Neural crest cell (in vitro differentiated cells): ENCODE measurements at places on chromosomes 4 and X.

DNA sequence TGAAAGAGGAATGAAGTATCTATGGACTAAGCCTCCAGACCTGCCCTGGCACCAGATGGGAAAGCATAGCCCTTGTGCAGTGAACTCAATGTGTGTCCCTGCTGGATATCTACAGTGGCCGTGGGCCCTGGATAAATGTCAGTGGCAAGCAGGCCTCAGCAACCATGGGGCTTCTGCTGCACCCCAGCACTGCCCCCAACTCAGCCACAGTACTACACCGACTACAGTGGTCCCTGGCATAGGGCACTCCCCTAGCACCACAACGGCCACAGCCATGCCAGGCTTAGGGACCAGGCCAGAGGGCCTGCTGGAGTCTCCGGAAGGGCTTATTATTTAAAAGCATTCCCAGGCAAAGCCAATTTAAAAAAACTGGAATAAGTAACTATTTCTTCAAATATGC, 459.1 kb downstream of the SH2D1A start:
- no peak for DNase-seq

DNA sequence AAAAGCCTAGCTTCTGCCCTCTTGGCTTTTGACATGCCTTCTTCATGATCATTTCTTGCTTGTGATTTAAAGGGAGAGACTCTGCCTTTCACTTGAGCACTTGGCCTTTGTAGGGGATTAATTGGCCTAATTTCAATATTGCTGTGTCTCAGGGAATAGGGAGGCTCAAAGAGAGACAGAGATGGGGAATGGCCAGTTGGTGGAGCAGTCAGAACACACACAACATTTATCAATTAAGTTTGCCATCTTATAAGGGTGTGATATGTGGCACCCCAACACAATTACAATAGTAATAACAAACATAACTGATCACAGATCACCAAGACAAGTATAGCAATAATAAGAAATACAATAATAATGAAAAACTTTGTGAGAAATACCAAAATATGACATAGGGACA, 122.5 kb upstream of the VCX start:
- DNase-seq, result no peak

DNA sequence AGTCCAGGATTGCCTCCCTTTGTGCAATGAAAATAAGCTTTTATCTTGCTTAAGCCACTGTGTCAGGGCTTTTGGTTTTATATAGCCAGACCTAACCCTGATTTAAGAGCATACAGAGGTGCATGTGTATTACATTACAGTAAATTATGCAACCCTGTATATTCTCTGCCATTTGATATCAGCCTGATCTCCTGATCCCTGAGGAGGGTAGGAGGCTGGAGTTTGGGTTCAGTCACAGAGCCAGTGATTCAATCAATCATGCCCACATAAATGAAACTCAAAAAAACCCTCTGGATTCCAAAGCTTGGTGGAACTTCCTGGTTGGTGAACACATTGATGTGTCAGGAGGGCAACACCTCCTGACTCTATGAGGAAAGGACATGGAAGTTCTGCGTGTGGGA, 7.3 kb upstream of the KLHL8 start:
- DNase-seq, result no peak

- DNase-seq, result peak; percentile 64
Observed at GRCh38 chr4:118034053-118034785, at the start of gene NDST3. Gene NDST3 (plus strand): TSS chr4:118034486. CDS start chr4:118053911, 19,425 bp downstream.

DNA sequence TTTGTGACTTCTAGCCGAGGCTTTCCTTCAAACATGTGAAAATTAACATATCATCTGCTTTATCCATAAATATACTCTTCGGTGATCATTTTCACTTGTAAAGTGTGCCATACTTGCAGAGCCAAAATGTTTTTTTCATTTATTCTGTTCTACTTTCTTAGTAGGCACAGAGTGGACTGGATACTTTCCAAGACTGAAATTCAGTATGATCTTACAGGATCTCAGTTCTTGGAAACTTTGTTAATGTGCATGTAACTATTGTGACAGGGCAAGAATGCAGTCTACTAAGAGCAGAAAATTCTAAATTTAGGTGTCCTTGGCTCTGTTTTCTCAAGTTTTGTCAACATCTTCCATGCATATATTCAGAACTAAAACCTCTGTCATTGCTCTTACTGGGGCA, 284.9 kb downstream of the TEX13A start:
- no peak for DNase-seq

GRCh38 chr4:162535121-162535520, 371.3 kb upstream of the FSTL5 start:
- no peak for DNase-seq

DNA sequence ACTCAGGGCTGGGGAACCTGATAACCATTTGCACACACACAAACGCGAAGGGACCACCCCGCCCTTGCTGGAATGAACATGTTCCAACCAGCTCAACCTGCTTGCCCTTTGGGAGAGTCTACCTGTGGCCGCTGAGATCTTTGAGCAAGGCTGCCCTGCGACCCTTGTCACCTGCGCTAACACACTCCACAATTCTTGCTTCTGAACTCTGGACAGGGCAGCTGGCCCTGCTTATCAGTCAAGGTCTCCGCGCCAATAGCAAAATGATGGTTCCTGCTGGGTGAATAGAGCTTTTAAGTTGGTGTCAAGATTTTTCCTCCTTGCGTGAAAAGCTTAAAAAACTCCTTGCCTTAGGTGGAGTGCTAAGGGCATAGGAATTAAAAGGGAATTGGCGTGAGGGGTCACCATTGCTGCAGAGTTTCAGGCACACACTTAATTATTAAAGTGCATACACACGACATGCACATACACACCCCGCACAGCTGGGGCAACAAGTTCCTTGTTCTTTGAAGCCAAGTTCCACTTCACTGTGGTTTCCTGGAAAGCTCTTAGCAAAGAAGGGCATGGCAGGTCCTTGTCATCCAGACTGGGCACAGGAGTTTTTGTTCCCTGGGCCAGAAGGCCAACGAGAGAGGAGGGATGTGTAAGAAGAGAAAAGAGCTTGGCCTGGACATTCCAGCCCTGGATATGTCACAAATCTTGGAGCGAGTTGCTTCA, 207.7 kb downstream of the STIM2 start:
- DNase-seq, result no peak

DNA sequence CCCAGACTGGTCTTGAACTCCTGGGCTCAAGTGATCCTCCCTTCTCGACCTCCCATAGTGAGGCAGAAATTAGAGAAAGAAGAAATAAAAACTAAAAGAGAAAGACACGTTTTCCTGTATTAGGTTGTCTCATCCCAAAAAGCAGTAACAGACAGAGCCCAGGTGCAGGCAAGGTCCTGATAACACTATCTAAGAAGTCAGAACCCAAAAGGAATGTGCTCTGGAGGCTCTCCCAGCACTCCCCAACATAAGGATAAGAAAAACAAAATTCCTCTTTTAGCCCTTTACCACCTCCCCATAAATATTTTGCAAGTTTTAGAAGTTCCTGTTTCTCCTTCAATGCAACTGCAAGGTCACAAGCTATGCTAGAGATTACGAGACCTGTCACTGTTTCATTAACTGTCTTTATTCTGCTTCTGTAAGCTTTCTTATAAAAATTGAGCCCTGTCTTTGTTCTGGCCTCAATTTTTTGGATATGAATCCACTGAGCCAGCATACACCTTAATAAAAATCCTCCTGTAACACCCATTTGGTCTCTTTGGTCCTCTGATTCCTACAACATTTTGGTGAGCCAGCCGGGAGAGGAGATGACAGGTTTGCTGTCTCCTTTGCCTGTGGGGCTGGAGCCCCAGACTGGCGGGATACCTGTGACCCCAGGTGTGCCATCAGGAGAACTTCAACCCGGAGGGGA, 25.9 kb downstream of the LIAS start:
- DNase-seq, result no peak

DNA sequence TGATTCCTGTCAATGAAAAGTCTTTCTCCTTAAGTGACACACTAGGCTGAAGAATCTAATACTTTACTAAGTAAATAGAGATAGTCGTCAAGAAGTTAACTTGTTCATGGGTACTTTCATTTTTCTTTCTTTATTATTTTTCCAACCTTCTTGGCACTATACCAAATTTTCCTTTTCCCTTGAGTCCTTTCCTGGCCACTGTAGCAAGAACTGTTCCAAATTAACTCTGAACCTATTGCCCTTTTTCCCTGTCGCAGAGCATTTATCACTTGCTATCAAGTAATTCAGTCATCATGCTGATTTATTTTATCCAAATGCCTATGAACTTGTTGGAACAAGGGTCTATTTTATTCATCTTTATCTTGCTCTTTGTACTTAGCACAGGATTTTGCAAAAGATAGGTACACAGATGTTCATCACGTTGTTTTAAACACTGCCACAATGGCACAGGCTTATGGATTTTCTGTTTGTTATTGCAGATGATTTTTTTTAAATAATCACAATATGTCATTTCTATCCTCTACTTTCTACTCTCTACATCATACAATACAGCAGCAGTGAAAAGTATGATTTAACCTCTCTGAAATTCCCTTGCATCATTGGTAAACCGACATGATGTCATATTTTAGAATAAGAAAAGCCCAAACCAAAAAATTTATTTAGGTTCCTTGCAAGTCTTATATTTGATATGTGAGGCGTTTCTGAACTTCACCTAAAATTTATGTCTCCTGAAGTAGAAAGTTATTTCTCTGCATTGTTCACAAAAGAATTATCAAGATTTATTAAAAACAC, 2352.3 kb downstream of the PCDH7 start:
- DNase-seq, result no peak

DNA sequence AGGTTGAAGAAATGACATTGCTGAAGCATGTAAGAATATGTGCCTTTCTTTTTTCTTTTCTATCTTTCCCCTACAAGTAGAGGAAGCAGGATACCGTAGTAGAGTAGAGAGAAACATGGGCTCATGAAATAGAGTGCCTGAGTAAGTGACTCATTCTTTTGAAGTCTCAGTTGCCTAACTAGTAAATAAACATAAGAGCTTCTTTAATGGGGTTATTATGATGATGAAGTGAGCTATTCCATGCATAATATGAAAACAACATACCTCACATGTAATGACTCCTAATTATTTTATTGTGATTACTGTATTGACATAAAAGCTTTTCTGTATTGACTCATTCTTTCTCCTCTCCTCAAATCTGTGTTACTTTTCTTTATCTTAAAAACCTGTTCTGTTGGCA, 1538.2 kb downstream of the TECRL start:
- no peak for DNase-seq

DNA sequence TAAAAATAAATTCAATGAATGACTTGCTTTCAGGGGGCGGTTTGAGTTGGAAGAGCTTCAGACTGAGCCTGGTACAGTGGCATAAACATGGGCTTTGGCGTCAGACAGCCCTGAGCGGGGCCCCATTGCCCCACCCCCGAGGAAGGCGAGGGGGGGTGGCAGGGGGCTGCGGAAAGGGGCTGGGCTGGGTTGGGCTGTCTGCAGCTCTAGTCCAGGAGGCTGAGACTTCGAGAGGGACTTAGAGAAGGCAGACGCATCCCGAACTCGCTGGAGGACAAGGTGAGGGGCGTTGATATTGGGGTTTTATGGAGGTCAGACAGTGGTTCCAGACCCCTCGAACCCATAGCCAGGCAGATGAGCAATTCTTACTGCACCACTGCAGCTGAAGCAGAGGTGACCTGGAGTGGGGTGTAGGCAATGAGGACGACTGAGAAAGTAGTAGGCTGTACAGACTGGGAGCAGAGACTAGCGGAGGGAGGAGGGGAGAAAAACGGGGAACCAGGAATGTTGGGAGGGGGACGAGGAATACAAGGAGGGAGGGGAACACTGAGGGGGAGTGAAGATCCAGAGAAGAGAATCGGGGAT, at the start of gene MAGED2:
TSS of gene MAGED2 (plus strand) at position 222 of the 585 bp plus-strand sequence. CDS start 1,587 bp downstream, outside the sequence.
- no peak for DNase-seq

- DNase-seq, result no peak
Observed at GRCh38 chrX:53133400-53133799, 39.5 kb downstream of the KANTR start.

- DNase-seq, result no peak
Observed at GRCh38 chrX:13894888-13895565, 78.1 kb upstream of the GPM6B start.

- no peak for DNase-seq
Observed at GRCh38 chr4:161856711-161857326, 307.0 kb downstream of the FSTL5 start.

GRCh38 chr4:44494810-44495701, 46.4 kb upstream of the KCTD8 start:
- DNase-seq, result no peak

DNA sequence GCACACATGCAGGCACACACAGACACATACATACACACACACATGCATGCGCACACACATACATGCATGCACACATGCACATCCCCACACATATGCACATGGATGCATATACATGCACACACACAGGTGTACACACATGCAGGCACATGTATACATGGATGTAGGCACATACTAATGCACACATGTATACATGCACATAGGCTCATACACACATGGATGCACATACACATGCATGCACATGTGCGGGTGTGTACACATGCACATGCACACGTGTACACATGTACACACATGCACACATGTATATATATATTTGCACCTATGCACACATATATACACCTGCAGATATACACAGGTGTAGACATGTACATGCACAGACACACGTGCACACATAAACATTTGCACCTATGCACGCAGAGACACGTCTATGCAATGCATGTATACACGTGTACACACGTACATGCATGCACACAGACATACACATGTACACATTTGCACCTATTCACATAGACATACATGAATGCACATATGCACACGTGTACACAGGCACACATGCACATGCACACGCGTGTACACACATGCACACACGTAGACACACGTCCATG, 4.0 kb downstream of the PLCXD1 start:
- no peak for DNase-seq

GRCh38 chrX:139974471-139974870, 9.2 kb upstream of the CXorf66 start:
- no peak for DNase-seq

DNA sequence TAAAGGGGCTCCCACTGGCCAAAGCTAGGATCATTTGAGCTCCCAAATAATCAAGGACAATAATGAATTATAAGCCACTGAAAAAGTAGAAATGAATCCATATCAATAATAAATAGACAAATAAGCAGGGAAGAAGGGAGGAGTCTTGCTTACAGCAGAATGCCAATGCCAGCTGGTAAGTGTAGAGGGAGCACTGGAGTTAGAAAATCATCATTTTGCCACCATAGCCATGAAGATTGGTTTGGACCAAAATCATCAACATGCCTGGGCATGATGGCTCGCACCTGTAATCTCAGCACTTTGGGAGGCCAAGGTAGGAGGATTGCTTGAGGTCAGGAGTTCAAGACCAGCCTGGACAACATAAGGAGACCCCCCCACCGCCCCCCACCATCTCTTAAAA, 20.4 kb upstream of the SH3KBP1 start:
- no peak for DNase-seq

DNA sequence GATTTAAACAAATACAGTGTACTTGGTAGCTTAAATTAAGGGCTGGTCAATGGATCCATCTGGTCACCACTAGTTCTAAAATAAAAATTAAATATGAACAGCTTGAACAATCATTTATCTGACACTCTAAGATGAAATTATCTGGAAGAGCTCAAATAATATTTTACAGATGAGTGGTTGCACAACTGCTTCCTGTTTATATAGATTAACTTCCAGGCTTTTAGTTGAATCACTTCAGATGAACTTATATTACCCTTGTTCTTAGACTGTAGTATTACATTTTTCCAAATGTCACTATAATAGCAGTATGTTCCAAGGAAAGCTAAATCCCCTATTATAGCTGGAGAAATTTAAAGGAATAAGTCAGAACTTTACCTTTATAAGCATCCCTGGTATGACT, 92.4 kb upstream of the SMIM10 start:
- DNase-seq, result no peak
